ENCODE measurements at places on chromosomes 2 and 18.

GRCh38 chr2:136067897-136068580 is 49.9 kb downstream of the CXCR4 start:
- DNase-seq, result no peak

DNA sequence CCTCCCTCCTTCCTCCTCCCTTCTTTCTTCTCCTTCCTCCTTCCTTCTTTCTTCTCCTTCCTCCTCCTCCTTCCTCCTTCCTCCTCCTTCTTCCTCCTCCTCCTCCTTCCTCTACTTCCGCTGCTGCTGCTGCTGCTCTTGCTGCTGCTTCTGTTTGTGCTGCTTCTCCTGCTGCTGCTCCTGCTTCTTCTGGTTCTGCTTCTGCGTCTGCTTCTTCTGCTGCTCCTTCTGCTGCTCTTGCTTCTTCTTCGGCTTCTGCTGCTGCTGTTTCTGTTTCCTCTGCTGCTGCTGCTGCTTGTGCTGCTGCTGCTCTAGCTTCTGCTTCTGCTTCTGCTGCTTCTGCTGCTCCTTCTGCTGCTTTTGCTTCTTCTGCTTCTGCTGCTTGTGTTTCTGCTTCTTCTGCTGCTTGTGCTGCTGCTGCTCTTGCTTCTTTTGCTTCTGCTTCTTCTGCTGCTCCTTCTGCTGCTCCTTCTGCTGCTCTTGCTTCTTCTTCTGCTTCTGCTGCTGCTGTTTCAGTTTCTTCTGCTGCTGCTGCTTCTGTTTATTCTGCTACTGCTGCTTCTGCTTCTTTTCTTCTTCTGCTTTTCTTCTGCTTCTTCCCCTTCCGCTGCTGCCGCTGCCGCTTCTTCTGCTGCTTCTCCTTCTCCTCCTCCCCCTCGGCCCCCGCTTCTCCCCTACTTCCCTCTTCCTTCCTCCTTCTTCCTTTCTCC is 8.6 kb downstream of the SNRNP27 start:
- DNase-seq, result no peak

GRCh38 chr2:71666094-71666474 is 212.7 kb downstream of the DYSF start:
- DNase-seq, result no peak

- DNase-seq, result no peak
Measured at GRCh38 chr2:46268196-46268595, 29.0 kb upstream of the EPAS1 start.

DNA sequence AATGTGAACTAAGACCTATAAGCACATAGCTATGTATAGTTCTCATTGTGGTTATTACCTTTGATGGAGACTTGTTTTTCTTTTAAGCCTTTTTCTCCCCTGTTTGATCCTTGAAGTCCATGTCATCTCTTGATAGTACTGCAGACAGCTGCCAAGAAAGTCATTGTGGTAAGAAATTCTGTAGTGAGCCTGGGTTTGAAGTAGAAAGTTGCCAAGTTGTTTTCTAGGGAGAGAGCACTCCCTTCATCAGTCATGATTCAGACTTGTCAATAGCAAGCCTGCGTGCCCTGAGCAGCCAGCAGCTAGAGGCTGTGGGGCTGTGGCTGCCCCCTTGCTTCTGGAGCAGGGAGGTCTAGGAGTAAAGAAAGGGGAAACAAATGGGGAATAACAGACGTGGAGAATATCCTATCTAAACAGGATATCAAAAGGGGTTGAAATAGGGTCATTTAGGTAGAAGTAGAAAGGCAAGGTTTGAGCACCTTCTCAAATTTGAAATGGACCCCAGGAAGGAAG is 8.4 kb downstream of the SP5 start:
- DNase-seq, result no peak

- DNase-seq, result no peak
Measured at GRCh38 chr2:197759013-197759412, 26.1 kb downstream of the BOLL start.

GRCh38 chr2:101119431-101119830 is 31.8 kb downstream of the TBC1D8 start:
- no peak for DNase-seq

DNA sequence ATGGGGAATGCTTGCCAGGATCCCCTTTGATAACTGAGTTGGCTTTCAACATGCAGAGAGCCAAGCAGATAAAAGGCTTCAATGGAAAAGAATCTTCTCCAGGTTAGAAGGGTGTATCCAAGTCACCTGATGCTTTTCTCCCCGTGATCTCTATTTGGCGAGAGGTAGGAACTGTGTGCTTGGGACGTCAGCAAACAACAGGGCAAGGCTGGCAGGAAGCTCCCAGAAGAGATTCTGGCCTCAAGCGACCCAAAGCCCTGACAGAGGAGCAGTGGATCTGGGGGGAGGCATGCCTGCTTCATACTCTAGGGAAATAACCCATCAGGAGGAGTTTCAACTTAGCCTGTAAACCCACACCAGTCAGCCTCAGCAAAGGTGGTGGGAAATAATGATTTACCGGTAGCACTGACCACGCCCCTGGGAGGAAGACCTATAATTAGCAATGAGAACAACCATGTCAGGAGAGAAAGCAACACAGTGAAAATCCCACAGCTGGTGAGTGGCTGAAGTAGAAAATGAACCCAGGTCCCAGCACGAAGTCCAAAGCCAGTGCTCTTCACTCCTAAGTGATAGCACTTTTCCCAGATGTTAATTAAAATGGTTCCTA is 76.3 kb upstream of the SEC11C start:
- DNase-seq, result no peak

DNA sequence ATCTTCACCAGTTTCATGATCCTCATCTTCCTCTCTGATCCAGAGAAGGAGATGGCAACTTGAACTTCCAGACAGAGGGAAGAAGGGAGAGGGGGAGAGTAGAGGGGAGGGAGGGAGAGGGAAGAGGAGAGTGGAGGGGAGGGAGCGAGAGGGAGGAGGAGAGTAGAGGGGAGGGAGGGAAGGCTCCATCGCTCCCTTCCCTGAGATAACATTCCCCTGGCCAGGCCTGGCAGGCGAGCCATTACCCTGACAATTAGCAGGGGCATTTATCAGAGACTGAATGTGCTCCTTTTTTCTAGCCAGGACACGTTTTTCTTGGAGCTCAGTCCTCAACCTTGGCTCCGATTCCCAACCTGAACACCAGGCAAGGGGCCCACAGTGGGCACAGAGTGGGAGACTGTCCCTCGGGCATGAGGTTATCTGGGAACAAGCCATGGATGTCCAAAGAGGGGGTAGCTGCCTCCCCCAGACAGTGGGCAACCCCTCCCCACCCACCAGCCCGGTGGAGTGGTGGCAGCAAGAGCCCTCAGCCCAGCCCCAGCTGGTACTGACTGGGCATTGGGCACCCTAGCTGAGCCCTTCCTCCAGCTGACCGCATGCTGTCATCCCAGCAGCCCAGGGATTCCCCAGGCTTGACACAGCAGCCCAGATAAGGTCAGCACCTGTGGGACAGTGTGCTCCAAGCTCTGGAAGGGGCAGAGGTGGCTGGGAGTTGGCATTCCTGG is 81.8 kb downstream of the TNS1 start:
- DNase-seq, result no peak

GRCh38 chr2:54999182-54999581 is 51.1 kb downstream of the RTN4 start:
- peak; percentile 29 for DNase-seq

DNA sequence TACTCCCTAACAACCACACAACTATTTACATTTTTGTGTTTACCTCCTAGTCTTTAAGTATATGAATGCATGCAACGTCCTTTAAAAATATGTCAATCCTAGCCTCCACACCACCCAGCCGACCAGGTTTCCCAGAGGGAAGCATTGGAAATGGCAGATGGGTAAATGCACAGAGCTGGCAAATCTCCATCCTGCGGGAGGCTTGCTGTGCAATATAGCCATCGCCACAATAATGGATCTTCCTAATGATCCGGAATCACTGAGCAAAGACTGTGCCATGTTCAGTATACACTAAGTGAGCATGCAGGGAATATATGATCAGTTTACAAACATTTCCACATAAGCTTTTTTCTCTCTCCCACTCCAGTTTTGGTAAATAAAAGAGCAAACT is 131.8 kb downstream of the NEDD4L start:
- DNase-seq, result no peak

GRCh38 chr2:31937741-31938140 is 73.1 kb downstream of the MEMO1 start:
- DNase-seq, result no peak

DNA sequence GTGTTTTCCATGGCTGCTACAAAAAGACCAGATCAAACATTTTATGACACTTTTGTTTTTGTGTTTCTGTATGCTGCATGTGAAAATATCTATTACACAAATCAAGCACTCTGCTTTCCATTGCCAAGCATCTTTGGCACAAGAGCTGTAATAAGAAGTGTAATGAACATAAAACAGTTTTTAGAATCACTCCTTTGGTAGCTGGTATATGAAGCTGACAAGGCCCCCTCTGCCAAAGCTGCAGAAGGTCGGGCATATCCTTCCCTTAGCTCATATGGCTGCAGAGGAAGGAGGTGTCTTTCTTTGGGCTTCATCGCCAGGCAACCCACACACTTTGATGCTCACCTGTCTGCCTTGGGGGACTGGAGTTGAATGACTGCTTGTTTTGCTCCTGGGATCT is 175.4 kb downstream of the TMEM247 start:
- DNase-seq, result no peak

DNA sequence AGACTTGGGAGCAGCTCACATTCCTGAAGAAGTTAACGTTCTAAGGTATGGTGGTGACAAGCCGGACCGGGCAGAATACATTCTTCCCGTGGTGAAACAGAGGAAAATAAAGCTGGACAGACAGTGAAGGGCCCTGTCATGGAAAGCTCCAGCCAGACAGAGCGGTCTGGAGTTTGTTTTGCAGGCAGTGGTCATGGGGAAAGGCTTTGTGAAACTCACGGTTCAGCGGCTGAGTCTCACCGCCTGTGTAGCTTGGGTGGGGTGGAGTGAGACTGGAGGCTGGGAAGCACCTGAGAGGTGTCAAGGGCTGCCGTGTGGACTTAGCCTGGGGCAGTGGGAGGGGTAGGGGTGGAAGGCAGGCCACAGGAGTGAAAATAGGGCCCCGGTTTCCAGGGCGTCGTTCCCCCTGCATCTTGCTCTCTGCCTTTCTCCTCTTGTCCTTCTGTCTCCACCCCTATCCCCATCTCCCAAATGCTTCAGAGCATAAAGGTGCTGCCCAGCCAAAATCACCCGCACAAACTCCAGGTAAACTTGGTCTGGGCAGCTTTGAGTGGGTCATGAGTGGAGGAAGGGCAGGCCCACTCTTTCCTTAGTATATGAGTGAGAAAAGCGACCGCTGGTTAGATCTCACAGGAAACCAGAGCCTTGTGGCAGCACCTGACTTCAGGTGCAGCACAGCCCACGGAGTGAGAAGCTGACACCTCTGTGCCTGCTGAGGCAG is 11.4 kb upstream of the SLC20A1 start:
- no peak for DNase-seq
